ENCODE measurements at places on chromosomes 7 and 10. TPM values are rescaled to one million over a fixed set of nuclear protein-coding genes. Genes with fewer than 3 reads are reported as not detected.

Gene CCDC172
- total RNA-seq = not detected

Gene ASB15
- not detected for total RNA-seq

Gene GJC3
- not detected for total RNA-seq

Gene IFRD1
- total RNA-seq = 27.8 TPM

Gene DDX21
- 125 TPM for total RNA-seq

Gene PPP1R9A
- total RNA-seq = not detected

Gene ABLIM1
- 21.1 TPM for total RNA-seq

Gene STK31
- 0.20 TPM for total RNA-seq

Gene NAT16
- not detected for total RNA-seq

Gene CXCL12
- not detected for total RNA-seq

Measured in foreskin keratinocyte (primary cell).